ENCODE measurements at places on chromosomes 6 and 20. TPM values are rescaled to one million over a fixed set of nuclear protein-coding genes. Genes with fewer than 3 reads are reported as not detected.

Gene DLGAP4
- total RNA-seq, result 24.8 TPM

Gene SIRPD
- total RNA-seq, result not detected

Gene HIVEP2
- 15.6 TPM for total RNA-seq

Gene SLC17A1
- total RNA-seq, result not detected

Gene PAK5
- total RNA-seq, result 21.7 TPM

Gene HBS1L
- total RNA-seq, result 81.3 TPM

Gene SH3BGRL2
- 23.0 TPM for total RNA-seq

Gene PKHD1
- total RNA-seq, result 0.10 TPM

Gene LY86
- total RNA-seq, result not detected

Gene FOXP4
- 9.4 TPM for total RNA-seq

Gene FKBP1C
- 0.28 TPM for total RNA-seq

Gene SEL1L2
- total RNA-seq, result 1.00 TPM

Gene ULBP2
- total RNA-seq, result 4.7 TPM

Gene PDYN
- total RNA-seq, result 0.09 TPM

Gene BTBD9
- 7.9 TPM for total RNA-seq

Gene DOK5
- total RNA-seq, result 22.3 TPM

Gene RAET1L
- total RNA-seq, result not detected

Gene PGC
- total RNA-seq, result not detected

Gene HLA-DOA
- total RNA-seq, result 0.67 TPM

Gene VNN1
- not detected for total RNA-seq

Gene RIMS4
- 17.9 TPM for total RNA-seq

Gene MAFB
- 25.2 TPM for total RNA-seq

Gene TLDC2
- not detected for total RNA-seq

Gene EFCAB8
- 0.73 TPM for total RNA-seq

Gene GLP1R
- total RNA-seq, result 0.33 TPM

Gene CABLES2
- 6.3 TPM for total RNA-seq

Gene TAGAP
- 0.25 TPM for total RNA-seq

Gene MOG
- total RNA-seq, result 1.7 TPM

Gene CAGE1
- 0.22 TPM for total RNA-seq

Gene RAET1E
- 3.5 TPM for total RNA-seq

Gene COL9A1
- total RNA-seq, result 6.7 TPM

Gene GINM1
- 63.7 TPM for total RNA-seq

Gene REM1
- total RNA-seq, result not detected

Gene SLC24A3
- 11.4 TPM for total RNA-seq

Gene KCNK17
- total RNA-seq, result 0.79 TPM

Gene GCM1
- total RNA-seq, result 0.18 TPM

Gene ZNF391
- total RNA-seq, result 7.4 TPM

Gene SAMD5
- 26.4 TPM for total RNA-seq

Gene BYSL
- 12.9 TPM for total RNA-seq

Gene TNF
- total RNA-seq, result 0.99 TPM

Gene MAS1L
- total RNA-seq, result 0.53 TPM

Gene FAM50B
- total RNA-seq, result 8.5 TPM

Gene MMP24
- 20.5 TPM for total RNA-seq

Gene PTCHD4
- total RNA-seq, result 3.2 TPM

Gene FAM217A
- total RNA-seq, result 0.96 TPM

Gene BPIFB2
- not detected for total RNA-seq

Gene CD2AP
- total RNA-seq, result 6.9 TPM

Gene MCCD1
- total RNA-seq, result 3.5 TPM

Gene FOXS1
- total RNA-seq, result 0.64 TPM

Gene CD109
- 15.6 TPM for total RNA-seq

Gene IL17F
- total RNA-seq, result not detected

All from motor neuron (in vitro differentiated cells).